ENCODE measurements at places on chromosomes 11 and 22.

DNA sequence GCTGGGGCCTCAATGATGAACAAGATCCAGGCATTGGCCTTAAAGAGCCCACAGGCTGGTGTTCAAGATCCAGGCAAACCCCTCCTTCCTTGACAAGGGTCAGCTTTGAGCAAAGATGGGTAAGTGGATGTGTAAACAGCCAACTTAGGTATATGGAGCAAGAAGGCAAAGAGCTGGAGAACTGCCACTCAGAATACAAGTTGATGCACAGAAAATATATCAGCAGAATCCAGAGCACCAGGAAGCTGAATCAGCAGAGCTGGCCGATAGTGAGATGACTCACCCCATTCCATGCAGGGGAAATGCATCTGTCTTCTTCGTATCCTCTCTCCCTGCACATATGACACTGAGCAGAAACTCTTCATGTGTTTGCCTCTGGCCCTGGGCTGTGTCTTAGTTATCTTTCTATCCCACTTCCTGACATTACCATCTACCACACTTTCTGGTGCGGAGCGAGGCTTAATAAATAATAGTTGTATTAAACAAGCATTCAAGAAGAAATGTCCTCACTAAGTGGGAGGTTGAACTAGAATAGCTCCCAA lies 57.8 kb downstream of the ENDOD1 start:
- DNase-seq: no peak

GRCh38 chr11:73206801-73207200 lies 11.3 kb upstream of the P2RY2 start:
- DNase-seq: no peak

DNA sequence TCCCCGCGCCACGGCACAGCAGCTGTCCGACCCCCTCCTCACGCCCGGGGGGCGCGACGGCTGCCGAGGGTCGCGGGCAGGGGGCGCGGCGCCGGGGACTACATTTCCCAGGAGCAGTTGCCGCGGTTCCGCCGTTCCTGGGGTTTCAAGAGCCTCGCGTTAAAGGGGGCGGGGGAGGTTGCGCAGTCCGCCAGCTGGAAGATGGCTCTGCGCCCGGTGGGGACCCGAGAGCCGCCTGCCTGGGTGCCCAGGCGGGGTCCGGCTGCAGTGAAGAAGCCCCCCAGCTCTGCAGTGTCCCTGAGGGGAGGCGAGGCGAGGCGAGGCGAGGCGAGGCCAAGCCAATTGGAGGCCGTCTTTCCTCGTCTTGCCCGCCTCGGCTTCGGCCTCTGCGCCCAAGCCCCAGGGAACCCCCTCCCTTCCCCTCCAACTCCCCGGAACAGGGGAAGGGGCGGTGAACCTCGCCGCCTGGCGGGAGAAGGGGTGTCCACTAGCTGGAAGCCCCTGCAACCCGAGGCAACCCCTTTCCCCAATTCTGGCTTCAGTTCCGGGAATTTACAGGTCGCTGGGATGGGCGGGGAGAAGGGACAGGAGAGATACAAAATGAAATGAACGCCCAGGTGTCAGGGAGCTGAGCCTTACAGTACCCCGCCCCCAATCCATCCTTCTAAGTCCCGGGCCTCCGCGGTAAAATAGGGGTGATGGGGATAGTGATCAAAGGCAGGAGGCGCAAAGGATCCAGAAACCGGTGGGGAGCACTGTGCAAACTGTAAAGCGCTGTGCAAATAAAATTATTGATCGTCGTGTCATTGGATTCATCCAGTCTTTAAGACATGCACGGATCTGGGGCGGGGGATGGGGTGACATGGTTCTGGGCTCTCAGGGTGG lies 5.2 kb upstream of the GCAT start:
- no peak for DNase-seq

- DNase-seq: no peak
Measured at GRCh38 chr11:93100211-93100610, 97.6 kb downstream of the SLC36A4 start.

DNA sequence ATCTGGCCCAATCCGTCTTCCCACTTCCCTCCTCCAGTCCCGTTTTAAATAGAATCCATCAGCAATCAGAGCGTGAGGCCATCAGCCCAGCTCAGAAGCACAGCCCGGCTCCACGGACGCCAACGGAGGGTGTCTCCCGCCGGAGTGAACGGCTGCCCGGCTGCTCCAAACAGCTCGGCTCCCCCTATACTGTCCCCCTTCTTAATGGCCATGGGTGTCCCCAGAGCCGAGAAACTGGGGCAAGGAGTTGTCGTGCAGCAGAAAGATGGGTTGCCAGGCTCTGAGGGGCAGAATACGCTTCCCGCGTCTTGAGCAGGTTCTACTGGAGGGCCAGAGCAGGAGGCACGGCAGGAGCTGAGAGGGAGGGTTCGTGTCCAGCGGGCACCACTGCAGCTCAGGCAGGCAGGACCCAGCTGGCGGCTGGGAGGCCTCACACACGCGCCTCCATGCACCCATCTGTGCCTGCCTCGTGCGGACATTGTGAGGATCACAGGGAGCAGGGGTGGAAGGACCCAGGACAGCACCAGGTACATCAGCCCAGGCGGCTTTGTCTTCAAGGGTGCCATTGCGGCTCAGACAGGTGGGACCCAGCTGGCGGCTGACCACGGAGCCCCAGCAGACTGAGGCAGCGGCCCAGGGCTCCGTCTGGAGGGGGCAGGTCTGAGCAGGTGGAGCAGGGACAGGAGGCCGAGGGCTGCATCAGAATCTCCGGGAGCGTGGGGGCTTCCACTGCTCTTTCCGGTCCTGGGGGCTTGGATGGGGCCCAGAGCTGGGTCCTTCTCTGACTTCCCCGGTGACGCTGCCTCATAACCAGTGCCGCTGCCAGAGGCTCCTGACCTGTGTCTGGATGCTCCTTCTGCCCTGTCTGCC lies 882.7 kb downstream of the BRD1 start:
- no peak for DNase-seq

DNA sequence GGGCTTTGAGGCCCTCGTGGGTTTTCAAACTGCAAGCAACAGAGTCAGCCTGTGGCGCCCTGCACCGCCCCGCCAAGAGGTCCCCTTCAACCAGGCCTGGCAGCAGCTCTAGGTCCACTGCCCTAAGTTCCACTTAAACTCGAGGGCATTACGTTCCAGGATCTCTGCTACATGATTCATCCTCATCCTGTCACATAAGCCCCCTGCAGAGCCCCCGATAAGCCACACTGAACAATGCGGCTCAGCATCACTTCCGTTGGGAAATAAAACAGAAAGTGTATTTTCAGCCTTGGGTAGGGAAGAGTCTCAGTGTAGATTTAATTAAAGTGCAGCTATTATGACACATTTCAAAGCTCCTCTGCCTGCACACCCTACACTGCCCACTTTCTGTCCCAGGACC lies 24.6 kb downstream of the SULT4A1 start:
- DNase-seq: no peak
